ENCODE measurements at places on chromosomes 16 and 17.

DNA sequence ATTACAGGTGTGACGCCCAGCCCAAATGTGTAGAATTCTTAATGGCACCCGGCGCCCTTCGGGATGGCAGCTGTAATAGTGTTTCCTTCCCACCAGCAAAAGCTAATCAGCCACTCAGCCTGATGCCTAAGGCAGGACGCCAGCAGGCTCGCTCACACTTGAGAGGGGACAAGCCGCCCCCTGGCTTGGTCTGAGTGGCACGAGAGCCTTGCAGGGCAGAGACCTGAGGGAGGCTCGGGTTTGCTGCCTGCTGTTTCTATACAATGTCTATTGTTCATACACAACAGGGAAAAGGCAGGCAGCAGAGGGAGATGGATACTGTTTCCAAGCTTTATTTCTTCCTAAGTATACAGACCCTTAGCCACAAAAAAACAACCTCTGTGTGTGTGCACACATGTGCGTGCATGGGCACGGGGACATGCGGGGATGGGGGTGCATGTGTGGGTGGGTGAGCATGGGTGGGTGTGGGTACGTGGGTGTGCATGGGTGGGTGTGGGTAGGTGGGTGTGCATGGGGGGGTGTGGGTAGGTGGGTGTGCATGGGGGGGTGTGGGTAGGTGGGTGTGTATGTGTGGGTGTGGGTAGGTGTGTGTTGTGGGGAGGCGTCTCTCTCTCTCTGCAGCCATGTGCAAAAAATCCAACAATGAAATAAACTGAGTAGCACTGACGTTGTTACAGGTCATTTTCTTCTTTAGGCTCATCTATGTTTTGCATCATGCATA, 10.0 kb downstream of the SLC38A8 start:
- DNase-seq: no peak

GRCh38 chr17:53996890-53997289, 174.2 kb downstream of the KIF2B start:
- no peak for DNase-seq

- no peak for DNase-seq
These were observed 701 bp upstream of the DPEP2 start for GRCh38 chr16:67999985-68000384.

- DNase-seq: no peak
These were observed 654.1 kb upstream of the RBFOX1 start for GRCh38 chr16:6678586-6678985.

DNA sequence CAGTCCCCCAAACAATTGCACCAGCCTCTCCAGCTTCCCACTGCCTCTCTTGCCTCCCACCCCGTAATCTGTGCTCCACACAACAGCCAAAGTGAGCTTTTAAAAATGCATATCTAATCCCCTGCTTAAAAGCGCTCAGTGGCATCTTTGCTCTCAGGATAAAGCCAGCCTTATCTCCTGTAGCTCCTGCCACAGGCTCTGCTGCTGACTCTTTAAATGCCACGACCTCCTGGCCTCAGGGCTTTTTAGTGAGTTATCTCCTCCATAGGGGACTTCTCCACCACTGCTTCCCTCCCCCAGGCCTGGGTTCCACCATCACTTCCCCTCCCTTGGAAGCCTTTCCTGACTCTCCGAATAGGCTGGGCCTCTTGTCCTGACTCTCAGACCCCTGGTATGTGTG, 98.6 kb downstream of the GNAO1 start:
- no peak for DNase-seq

- DNase-seq: peak; percentile 57
These were observed 6.9 kb downstream of the HOXB4 start for GRCh38 chr17:48571024-48571818.

GRCh38 chr16:31168848-31169247, 11.1 kb upstream of the FUS start:
- DNase-seq: no peak

GRCh38 chr17:80971704-80972304, 19.8 kb upstream of the CHMP6 start:
- DNase-seq: no peak

- no peak for DNase-seq
These were observed 34.9 kb downstream of the SMARCE1 start for GRCh38 chr17:40612599-40613244.

GRCh38 chr17:80005360-80006338, 30.0 kb downstream of the TBC1D16 start:
- DNase-seq: peak; percentile 13

GRCh38 chr17:63399856-63400255, 46.2 kb downstream of the CYB561 start:
- peak; percentile 71 for DNase-seq

- DNase-seq: no peak
These were observed 5.7 kb upstream of the LGALS3BP start for GRCh38 chr17:78985395-78985794.

DNA sequence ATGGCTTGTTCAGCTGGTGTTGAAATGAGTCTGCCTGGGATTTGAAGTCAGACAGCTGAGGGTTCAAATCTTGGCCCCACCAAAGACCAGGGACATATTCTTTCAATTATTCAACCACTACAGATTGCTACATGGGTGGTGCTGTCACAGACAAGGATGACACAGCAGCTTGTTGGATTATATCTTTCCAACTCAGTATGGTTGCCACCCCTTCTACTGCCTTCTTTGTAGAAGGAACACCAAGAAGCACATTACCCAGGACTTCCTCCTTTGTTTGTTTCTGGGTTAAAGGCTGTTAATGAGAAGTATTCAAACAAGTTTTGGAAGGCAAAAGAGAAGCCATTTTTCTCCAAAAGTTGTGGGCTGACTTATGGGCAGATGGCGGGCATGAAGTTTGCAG, 78.6 kb downstream of the COPRS start:
- DNase-seq: no peak

DNA sequence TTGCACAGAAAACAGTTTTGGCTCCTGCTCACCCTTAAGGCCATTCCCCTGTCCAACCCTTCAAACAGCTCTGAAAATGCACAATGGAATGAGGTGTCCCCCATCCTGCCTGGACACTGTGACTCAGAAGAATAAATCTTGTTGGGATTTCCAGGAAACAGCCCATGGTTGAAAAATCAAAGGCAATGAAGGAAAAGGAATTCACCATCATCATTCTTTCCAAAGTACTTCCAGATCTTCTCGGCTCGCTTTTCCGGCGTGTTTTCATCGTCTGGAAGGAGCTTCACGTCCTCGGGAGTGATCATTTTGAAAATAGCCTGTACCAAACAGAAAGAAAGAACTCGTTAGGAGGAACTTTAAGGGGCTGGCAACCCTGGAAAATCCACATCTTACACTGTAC, 4.3 kb downstream of the RCVRN start:
- DNase-seq: no peak

- DNase-seq: no peak
These were observed 99.0 kb upstream of the CDH5 start for GRCh38 chr16:66267292-66268014.

DNA sequence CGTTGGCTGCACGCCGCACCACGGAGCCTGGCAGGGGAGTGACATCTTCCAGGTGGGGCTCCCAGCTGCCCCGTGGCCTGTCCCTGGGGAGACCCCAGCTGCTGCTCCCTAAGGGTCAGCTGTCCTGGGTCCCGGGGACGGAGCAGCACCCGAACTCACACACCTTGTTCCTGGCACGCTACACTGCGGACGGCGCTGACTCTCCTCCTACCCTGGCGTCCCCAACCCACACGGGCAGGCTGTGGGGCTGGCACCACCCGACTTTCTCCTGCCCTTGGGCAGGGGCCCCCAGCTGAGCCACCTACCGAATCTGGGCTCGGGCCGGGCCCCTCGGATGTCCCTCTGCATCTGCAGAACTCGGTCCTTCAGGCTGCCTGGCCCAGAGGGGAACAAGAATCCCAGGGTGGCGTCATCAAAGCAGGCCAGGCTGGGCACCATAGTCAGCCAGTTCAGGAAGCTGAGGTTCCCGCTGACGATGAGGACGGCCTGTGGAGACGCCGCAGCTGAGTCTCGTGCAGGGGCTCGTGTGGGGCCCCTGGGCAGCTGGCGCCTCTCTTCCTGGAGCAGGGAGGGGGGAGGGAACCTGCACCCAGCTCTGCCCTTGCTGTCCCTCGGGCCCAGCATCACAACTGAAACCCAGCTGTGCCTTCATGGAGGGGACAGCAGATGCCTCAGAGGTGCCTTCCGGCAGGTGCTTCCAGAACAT, 70.5 kb upstream of the GNG13 start:
- no peak for DNase-seq

DNA sequence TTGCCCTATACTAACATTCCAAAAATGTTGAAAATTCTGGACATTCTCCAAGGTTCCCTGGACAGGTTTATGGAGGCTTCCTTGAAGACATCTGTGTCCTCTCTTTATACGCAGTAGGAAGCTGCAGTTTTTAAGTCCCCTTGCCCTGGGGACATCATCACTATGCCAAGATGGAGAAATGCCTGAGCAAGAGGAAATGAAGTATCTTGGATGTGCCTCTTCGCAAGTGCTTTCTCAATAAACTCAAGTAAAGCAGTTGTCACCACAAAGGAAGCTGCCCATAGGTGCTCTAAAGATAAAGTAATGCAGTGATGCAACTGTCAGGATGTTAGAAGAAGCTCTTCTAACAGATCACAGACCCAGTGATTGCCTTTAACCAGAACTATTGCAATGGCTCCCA, 71.0 kb downstream of the CDYL2 start:
- DNase-seq: no peak

DNA sequence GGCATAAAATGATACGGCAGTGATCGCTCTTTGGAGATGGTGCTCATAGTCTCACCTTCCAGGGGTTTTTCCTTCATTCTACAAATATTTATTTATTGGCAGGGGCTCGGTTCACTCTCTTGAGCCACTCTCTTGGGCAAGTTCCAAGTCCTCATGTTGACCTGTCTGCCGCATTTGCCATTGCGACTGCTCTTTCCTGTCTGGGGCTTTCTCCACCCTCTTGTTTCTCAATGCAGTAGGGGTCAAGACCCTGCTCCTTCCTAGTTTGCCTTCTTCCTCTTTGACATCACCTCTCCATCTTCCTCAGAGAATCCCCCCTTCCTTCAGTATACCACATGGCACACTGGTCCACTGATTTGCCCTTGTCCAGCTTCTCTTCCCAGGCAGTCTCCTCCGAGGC, 21.9 kb upstream of the LRRC75A start:
- DNase-seq: no peak

DNA sequence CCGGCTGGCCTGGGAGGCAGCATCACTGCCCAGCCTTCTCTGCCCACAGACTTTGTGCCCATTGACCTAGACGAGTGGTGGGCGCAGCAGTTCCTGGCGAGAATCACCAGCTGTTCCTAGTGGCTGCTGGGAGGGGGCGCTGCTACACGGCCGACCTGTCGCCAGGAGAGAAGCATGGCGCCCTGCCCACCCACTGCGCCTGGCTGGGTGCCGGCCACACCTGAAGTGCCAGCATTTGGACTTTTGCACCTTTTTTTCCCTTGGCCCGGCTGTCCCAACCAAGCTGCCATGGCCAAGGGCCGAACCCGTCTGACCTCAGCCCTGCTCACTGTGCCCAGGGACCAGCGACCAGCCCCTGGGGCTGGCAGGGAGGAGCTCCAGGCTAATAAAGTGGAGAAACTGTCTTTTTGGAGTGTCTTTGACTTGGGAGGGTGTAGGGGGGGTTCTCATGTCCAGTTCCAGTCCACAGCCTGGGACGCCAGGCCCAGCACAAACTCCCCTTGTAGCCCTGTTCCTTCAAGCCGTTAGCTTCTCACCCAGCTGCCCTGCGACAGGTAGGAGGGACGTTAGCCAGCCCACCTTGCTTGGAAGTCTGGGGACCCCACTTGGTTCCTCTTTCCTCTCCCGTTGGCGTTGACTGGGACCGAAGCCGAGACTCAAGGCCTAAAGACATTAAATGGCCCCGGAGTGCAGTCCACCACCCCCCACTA, 939 bp upstream of the WDR90 start:
- DNase-seq: no peak

DNA sequence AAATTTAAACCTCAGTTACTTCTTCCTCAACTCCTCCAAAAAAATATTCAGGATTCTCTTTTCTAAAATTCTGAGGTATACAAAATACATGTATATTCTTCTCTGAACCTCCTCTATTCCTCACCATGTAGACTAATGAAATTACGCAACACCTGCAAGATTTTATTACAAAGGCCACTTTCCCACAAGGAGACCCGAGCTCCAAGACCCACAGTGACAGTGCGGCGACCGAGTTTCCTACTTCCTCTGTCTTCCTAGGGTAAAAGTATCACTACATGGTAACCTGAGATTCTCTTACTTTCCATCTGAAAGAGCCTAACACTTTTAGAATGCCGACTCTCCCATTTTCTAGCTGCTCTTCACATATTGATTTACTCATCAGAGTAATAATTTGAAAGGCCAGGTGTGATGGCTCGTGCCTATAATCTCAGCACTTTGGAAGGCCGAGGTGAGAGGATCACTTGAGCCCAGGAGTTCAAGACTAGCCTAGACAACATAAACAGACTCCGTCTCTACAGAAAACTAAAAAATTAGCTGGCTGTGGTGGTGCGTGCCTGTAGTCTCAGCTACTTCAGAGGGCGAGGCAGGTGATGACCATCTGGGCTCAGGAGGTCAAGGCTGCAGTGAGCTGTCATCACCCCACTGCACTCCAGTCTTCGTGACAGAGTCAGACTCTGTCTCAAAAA, 35.7 kb downstream of the CYTH1 start:
- no peak for DNase-seq

DNA sequence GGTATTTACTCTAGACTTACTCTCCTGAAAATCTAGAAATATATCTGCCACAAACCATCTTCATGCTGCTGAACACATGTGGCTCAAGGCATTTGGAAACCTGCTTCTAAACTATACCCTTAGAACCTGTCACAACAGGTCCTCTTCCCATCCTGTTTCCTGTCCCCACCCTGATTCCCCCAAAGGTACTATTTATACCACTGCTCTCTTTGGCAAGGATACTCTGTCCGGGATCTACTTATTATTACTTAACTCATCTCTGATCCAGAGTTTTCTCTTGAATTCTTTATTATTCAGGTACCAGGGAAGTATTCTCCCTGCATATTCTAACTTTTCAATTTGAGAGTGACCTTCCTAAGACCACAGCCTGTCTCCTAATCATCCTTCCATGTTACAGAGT, 33.4 kb downstream of the TRAF4 start:
- no peak for DNase-seq

GRCh38 chr17:50979524-50979927, 113.4 kb upstream of the TOB1 start:
- no peak for DNase-seq

GRCh38 chr16:87134628-87134995, 182.6 kb downstream of the C16orf95 start:
- DNase-seq: no peak

GRCh38 chr16:48602356-48603014, 7.5 kb downstream of the N4BP1 start:
- no peak for DNase-seq

- DNase-seq: no peak
These were observed 83.2 kb downstream of the SPECC1 start for GRCh38 chr17:20092261-20092867.

- no peak for DNase-seq
These were observed 11.1 kb downstream of the COG1 start for GRCh38 chr17:73203788-73204479.

- DNase-seq: peak; percentile 62
These were observed at the start of gene STAT5B for GRCh38 chr17:42276359-42276608. TSS of gene STAT5B (minus strand) at chr17:42276391. CDS start at chr17:42232127, 44,264 bp downstream.

- DNase-seq: no peak
These were observed 30.8 kb upstream of the MYOCD start for GRCh38 chr17:12634789-12635414.

GRCh38 chr16:13480801-13481200, 439.2 kb upstream of the ERCC4 start:
- no peak for DNase-seq
